ENCODE measurements at places on chromosomes 4 and X.

- no peak for DNase-seq
Measured at GRCh38 chr4:142156256-142156655, 519.9 kb downstream of the IL15 start.

DNA sequence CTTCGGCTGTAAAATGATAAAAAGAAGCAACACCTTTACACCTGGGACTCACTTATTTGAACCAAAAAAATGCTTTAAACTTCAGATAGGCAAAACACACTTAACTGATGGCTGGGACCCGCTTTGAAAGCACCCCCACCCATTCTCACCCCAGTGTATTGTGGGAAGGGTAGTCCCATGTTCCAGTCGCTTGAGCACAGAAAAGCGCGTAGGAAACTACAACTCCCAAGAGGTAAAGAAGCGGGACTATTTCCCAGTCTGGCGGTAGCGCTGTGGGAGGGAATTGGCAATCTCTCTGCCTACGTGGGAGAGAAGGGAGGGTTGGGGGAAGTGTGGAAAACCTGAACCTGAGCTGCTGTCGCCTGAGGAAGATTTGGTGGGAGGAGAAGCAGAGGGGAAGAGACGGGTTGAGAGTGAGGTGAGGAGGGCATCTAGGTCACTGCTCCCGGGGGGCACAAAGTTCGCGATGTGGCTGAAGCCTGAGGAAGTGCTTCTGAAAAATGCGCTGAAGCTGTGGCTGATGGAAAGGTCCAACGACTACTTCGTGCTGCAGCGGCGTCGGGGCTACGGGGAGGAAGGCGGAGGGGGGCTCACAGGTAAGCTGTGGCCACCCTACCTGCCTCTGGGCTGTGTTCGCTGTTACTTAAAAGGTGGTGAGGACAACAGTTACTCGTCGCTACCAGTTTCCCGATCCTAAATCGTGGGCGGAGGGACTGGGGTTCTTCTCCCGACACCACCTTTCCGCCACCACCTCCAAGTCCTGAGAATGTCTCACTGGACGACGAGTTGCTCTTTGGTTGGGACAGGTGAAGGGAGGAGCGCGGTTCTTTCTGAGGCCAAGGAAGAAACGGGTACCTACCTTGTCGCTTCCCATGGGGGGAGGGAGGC lies at the start of gene TBC1D8B:
Gene TBC1D8B (plus strand): TSS at position 286 of the 888 bp plus-strand sequence. CDS start 181 bp downstream, at position 467.
- peak; percentile 51 for DNase-seq

GRCh38 chr4:169800541-169800940 lies 42.8 kb upstream of the HPF1 start:
- no peak for DNase-seq

- no peak for DNase-seq
Measured at GRCh38 chr4:132230025-132230424, 919.1 kb upstream of the PCDH10 start.

DNA sequence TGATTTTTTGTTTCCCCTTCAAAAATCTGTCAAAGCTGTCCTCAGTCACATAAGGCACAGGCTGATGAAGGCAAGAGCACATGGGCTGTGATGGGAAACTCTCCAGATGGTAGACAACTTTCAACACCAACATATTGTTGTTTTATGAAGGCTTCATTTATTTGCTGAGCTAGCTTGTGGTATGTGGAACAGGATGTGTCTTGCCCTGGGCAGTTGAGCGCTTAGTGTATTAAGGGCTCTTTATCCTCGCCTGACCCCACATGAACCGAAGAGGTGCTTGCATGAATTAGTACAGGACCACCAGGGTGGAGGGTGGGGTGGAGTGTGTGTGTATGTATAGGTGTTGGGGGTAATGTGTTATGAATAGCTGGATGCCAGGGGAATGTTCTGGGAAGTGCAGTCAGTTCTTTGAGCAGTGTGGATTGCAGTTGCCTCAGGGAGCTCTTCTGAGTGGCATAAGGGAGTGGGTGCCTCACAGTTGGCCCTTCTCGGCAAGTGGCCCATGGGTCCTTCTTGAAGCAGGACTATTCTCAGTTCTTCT lies 103.1 kb downstream of the PHEX start:
- no peak for DNase-seq

DNA sequence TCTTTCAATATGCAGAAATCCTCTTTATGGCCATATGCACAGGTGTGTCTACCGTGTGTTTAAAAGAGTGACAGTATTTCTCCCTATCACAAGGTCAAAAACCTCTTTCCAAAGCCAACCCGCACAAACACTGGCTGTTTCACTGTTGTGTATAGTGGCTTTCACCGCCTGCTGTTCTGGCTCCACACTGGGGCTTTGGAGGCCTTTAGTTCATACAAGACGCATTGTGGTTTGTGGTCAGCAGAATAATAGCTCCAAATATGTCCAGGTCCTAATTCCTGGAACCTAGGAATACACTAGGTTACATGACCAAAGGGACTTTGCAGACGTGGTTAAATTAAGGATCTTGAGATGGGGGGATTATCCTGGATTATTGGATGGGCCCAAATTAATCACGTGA lies 40.7 kb upstream of the FAM9A start:
- no peak for DNase-seq

- no peak for DNase-seq
Measured at GRCh38 chr4:31548823-31549222, 828.7 kb downstream of the PCDH7 start.

- no peak for DNase-seq
Measured at GRCh38 chr4:128776794-128777216, 32.7 kb upstream of the JADE1 start.

- DNase-seq = peak; percentile 66
Measured at GRCh38 chr4:95165926-95166524, 382.7 kb downstream of the UNC5C start.

DNA sequence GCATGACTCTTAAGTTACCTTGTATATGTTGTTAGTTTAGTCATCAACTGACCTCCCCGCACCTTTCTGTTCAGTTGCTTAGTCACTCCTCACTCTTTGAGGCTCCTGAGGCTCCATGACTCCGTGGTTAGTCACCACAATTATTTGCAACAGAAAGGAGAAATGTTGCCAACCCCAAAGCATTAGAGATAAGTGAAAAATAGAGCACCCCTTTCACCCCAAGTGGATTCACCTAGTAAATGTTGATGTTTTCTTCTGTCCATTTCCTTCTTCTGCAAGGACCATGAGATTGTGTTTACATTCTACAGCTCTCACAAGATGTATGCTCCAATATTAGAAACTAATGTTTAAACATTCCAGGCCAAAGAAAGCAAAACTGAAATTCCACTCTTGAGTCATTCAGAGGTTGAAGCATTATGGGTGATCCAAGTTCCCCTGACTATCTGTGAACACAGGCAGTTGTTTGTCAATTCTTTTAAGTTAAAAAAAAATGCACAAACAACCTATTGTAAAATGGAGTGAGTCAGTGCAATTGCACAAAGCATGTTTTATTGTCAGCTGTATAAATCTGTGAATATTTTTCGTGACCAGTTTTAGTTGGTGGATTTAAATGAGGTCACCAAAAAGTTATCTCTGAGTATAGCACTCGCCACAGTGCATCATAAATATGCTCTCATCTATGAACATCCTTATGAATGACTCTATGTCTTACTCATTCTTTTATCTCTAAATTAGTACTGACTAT lies 552.4 kb upstream of the MAGEB2 start:
- DNase-seq = no peak

GRCh38 chrX:69238887-69239231 lies 73.6 kb upstream of the PJA1 start:
- no peak for DNase-seq

DNA sequence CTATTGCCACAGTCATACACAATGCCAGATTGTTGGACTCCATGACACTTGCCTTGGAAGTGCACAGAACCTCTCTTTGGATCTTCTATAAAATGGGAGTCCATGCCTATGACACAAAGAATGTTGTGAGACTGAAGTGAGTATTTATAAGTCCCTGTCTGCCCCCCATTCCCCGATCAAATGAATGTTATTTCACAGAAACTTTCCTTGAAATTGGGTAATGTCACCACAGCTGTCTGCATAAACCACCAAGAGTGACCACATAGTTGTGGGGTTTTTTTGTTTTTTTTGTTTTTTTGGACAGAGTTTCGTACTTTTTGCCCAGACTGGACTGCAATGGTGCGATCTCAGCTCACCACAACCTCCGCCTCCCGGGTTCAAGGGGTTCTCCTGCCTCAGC lies 27.1 kb upstream of the REST start:
- DNase-seq = no peak

GRCh38 chr4:64893205-64893604 lies 484.0 kb upstream of the TECRL start:
- DNase-seq = no peak

- peak; percentile 61 for DNase-seq
Measured at GRCh38 chrX:131827935-131828334, 195.2 kb upstream of the STK26 start.

DNA sequence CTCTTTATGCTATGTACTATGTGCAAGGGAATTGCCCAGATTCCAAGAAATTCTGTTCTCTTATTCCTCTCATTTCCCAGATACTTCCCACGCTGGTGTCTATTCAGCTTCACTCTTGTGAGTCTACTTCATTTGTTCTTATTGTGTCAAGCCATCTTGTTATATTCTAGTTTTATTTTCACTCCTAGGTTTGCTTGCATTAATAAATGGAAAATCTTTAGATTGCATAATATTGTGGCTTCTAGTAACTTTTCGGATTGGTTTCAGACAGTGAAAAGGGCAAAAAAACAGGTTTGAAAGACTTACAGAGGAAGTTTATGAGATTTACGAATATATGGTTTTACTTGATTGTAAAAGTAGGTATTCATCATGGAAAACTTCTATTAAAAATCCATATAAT lies 128.4 kb downstream of the BTC start:
- DNase-seq = no peak

- DNase-seq = no peak
Measured at GRCh38 chr4:177596035-177596434, 153.8 kb upstream of the AGA start.

DNA sequence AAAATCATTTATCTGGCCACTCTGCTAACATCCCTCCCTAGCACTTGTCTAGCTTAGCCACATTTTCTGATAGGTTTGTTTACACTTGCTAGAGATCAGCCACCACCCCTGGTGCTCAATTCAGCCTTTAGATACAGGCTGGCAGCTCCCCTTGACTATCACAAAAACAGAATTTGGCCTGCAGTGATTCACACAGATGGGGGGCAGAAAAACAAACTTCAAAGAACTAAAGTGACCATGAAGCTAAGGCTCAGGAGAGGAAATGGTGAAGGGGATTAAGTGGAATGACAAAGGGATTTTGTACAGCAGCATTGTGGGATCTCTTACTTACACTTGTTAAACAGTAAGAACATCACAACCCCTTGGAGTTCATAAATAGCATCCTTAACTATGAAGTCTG lies 1718.0 kb upstream of the PCDH7 start:
- no peak for DNase-seq

GRCh38 chr4:37160653-37161052 lies 83.9 kb upstream of the NWD2 start:
- DNase-seq = no peak

DNA sequence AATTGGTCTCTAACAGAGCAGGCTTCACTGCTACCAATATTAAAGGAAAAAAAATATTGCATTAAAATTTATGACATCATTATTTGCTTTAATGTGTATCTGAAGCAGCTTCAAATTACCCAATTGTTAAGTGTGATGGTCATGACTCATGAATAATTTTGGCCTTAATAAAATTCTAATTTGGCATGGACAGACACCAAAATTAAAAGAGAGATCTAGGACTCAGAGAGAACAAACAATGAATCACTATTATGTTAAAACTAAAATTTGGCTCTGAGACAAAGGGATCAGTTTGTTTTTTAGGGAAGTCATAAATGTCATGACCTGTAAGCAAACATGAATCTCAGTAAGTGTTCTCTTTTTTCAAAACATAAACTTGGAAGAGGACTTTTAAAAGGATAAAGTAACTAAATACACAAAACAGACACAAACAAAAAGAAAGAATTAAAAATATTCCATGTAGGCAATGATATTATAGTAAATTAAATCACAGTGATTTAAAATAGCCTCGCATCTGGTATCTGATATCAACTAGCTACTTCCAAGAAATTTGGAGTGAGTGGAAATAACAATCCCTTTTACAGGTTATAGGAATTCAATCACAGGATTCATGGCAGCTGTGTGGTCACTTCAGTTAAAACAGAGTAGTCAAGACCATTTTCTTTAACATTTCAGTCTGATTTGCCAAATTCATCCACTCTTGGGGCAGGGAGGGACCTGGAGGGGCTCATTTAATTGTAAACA lies 11.6 kb downstream of the VEGFC start:
- no peak for DNase-seq

DNA sequence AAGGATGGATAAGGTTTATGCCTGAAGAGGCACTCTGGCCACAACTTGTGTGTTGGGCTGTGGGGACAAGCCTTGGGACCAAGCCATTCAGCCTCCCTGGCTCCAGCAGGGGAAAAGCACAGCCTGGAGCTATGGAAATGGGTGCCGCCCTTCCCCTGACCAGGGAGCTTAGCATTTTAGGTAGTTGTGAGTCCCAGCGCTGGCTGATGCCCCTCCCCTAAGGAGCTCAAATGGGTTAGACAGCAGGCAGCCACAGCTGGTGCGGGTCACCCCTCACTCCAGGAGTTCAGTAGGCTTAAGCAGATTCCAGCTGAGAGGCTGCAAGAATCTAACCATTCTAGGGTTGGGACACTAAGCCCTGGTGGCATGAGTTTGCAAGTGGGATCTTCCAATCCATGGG lies 172.9 kb downstream of the KCNIP4 start:
- no peak for DNase-seq

- no peak for DNase-seq
Measured at GRCh38 chrX:9131066-9131465, 97.1 kb upstream of the FAM9B start.

GRCh38 chr4:147780137-147780777 lies 48.4 kb downstream of the ARHGAP10 start:
- DNase-seq = no peak

DNA sequence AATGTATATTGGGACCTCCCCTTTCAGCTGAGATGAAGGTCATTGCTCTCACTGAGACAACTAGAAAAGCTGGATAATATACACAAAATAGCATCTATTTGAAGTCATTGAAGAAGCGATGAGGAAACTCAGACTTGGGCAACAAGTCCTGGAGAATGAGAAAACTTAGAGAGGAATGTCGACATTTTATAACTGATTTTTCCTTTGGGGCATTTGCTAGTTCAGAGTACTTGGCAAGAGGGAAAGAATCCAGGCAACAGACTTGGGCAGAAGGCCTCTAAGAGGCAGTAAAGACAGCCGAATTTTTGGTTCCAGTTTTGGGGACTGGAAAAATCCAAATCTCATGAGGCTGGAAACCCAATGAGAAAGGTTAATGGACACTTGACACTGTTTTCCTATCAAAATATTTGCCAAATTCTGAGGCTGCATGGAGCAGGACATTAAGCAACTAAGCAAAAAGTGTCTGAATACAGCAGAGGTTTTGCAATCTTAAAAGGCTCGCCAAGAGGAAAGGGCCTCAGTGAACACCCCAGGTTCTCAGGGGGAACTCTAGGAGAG lies 21.0 kb upstream of the ANXA5 start:
- no peak for DNase-seq

DNA sequence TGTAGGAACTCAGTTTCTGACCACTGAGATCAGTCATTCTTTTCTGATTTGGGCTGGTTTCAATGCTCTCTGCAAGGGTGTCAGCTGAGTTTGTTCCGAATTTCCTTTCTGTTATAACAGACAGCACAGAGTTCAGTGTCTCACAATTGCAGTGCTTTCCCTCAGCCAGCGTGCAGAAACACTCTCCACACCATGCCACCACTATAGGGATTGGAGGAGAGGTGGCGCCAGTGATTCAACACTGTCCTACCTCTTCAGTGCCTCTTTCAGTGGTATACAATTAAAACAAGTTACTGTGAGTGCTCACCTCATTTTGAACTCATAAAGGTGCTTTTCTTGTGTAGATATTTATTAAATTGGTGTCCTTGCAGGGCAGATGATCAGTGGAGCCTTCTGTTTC lies 413.2 kb upstream of the CXorf51B start:
- DNase-seq = no peak

GRCh38 chr4:78056265-78057129 lies 626 bp upstream of the FRAS1 start:
- DNase-seq = peak; percentile 0
